ENCODE measurements at places on chromosomes 12 and 14.

- no peak for DNase-seq
Observed at GRCh38 chr14:61154641-61155040, 126.5 kb downstream of the TMEM30B start.

GRCh38 chr12:76445462-76445861, 97.2 kb upstream of the BBS10 start:
- no peak for DNase-seq

GRCh38 chr14:46344327-46344937, 307.1 kb downstream of the RPL10L start:
- DNase-seq = no peak

GRCh38 chr14:24207104-24207551, 1.6 kb downstream of the TSSK4 start:
- DNase-seq = peak; percentile 28

DNA sequence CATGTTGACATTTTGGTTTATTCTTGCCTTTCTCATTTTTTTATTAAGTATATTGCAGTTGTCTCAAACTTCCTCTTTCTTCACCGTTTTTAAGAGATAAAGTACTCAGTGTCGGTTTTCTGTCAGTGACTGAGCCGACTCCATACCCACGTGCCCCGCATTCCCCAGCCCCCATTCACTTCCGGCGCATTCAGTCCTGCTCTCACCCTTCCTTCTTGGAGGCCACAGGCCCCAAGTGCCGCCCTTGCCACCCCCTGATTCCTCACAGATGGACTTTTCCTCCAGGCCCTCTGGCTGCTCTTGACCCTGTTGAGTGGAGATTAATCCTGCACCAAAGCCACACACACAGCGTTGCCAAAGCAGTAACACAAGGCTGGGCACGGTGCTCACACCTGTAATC, 19.1 kb upstream of the DNAH10 start:
- DNase-seq = no peak

DNA sequence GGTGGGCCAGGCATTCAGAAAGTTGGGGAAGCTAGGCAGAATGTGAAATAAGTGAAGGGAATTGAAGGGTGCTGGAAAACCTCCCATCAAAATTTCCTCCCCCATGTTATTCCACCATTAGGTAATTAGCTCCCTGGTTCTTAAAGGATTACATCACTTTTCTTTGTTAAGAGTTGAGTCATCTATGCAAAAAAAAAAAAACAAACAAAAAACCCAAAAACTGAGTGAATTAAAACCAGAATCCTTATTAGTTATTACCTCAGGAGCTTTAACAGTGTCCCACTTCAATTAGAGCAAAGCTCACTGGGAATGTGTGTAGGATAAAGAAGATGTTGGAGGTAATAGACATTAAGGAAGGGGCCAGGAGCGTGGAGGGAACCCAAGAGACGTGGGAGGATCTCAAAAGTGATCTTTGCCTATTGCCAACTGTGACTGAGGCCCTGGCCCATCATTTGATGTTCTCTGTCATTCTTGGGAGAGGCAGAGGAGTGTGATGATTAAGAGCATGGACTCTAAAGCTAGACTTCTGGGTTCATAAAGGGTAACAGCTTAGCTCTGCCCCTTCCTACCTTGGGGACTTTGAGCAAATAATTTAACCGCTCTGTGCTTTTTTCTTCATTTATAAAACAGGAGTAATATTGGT, 364.7 kb downstream of the APAF1 start:
- DNase-seq = no peak

- DNase-seq = peak; percentile 54
Observed at GRCh38 chr12:1845427-1845826, 25.1 kb downstream of the LRTM2 start.

DNA sequence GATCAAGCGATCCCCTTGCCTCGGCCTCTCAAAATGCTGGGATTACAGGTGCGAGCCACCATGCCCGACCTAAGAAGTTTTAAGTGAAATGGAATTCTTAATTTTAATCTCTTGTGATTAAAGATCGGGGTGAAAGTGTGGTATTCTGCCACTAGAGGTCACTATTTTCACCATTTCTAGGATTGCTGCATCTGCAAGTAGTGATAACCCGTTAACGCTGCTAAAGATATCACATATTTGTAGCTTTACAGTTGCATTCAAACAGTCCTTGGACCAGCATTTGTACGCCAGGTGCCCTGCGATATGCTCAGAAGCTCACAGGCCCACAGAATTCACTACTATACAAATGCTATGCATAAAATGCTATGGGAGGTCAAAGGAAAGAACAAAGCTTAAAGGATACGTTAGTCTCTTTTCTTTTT, 19.3 kb downstream of the CCDC62 start:
- DNase-seq = no peak

DNA sequence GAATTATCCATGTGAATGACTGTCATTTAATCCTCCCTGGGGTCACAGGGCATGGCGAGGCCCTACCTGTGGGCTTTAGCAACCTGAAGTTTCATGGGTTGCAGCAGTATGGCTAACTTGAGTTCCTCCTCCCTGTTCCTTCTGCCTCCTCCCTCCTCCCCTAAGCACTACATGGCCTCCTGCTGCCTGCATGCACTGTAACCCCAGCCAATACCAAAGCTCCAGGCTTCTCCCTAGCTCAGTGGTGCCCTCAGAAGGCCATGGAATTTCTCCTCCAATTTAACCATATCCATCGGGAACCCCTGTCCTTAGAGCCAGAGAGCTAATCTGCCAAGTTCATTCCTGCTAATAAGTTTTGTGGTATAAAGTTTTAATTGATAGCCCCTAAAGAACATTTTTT, 95.1 kb downstream of the NT5DC3 start:
- DNase-seq = no peak

GRCh38 chr12:15218794-15219193, 2.4 kb downstream of the RERG start:
- DNase-seq = no peak

DNA sequence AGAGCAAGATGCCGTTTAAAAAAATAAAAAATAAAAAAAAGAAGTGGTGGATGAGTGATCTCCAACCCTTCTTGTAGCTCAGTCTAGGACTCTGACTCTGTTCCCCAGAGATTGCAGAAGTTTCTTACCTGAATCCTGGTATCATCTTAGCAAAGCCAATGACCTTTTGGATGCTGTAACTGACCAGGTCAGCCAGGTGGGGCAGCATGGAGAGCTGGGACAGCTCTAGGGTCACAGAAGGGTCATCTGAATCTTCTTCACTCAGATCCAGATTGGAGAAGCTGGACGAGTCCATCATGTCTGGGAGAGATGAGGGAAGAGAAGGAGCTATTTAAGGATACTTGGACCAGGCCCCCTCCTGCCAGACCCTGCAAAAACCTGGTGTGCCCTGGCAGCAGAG, 35.8 kb upstream of the HDAC7 start:
- no peak for DNase-seq

- no peak for DNase-seq
Observed at GRCh38 chr12:3727877-3728632, 24.9 kb downstream of the CRACR2A start.

DNA sequence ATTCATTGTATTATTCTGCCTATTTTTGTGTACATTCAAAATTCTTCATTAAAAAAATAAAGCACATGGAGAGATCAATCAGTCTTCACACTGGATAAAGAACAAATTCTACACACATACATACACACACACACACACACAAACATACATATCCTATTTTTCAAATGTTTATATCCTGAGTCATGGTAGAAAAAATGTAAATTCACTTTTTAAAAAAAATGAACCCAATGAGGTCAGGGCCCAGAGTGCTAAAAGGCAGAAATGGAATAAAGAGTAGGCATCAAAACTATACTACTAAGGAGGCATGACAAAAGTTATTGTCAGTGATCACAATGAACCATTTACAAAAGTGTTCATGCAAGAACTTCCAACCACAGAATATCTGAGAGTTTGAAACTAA, 17.3 kb downstream of the GALC start:
- DNase-seq = no peak

GRCh38 chr14:71995741-71996140, 63.5 kb downstream of the RGS6 start:
- no peak for DNase-seq

DNA sequence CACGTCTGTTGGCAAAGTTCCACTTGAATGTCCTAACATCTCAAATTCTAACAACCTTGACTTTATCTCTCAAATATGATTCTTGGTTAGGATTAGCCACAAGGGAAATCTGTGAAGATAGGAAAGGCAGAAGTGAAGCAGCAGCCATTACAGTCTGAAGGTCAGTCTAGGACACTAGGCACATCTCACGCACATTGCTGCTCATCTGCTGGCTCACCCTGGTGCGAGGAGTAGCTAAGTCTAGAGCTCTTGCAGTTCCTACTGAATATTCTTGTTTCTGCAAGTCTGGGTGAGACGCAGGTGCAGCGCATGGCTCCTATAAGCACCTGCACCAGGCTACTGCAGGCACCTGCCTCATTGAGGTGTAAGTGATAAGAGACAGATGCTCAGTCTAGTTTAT, 6.4 kb upstream of the SLC25A3 start:
- no peak for DNase-seq

- DNase-seq = no peak
Observed at GRCh38 chr12:52727037-52727436, 23.7 kb upstream of the KRT77 start.

GRCh38 chr12:46503637-46504175, 131.1 kb upstream of the SLC38A2 start:
- DNase-seq = no peak

DNA sequence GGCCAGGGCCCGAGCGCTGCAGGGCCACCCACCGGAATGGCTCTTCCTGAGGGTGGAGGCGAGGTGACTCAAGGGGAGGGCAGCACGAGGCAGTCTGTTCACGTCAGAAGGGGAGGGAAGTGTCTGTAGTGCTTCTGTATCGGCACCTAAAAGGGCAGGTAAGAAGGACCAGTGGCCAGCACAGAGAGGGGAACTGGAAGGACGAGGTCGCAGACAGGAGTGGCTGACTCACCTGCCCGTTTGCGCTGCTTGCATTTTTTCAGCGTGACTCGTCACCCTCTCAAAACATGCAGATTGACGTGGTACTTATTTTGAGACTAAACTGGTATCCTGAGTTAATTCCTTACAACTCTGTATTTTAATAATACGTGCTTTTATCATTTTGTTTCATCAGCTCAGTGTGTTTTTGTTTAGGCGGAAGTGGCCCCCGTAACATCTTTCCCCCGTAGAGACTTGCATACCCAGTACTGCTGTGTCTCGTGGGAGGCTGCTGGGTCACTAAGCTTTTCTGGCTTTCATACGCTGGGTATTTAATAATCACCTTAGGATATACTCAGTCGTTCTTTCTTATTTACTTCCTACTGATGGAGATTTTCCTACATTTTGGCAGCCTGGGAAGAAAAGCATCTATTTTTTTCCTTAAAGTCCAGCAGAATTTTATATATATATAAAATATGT, 26.4 kb downstream of the SFSWAP start:
- DNase-seq = no peak

DNA sequence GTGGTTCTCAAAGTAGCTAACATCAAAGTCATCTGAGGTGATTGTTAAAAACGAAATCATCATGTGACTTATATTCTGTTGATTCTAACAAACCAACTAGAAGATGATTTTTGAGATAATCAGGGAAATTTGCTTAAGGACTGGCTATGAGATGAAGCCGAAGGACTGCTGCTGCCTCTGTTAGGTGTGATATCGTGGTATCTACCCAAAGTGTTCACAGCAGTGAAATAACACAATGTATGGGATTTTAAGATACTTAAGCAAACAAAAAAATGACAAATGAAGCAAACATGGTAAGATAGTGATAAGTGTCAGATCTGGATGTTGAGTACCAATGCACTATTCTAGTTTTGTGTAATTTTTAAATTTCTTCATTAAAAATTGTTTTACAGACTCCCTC, 59.1 kb downstream of the GXYLT1 start:
- no peak for DNase-seq

GRCh38 chr12:23431006-23431405, 518.5 kb downstream of the SOX5 start:
- DNase-seq = no peak

GRCh38 chr12:123576611-123577010, 7.7 kb upstream of the TMED2 start:
- no peak for DNase-seq

DNA sequence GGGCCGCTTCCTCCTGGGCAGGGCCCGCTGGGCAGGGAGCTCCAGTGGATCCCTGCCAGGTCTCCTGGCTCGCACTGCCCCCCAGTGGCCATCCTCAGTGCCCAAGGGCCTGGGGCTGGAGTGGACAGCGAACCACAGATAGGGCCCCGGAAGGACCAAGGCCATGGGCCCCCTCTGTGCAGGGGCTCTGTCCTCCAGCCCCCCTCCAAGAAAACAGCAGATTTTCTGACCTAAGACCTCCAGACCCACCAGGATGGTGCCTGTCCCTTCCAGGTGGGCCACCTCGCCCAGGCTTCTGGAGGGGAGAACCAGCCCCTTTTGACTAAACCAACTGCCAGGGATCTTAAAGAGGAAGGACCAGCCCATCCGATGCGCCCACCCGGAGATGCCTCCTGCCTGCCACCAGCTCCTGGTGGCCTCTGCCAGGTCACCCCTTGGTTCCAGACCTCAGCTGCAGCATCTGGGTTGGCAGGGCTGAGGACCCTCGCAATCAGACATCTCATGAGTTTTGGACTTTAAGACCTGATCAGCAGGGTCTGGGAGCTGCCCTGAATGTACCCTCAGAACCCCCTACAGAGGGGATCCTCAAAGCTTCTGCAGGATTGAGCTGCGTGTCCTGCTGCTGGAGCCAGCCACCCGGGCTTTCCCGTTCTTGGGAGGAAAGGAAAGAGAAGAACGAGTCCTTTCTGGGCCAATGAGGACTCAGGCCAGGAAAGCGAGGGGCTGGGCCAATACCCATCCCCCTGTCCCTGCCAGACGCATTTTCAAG, 325.8 kb upstream of the DIO3 start:
- DNase-seq = peak; percentile 49

- no peak for DNase-seq
Observed at GRCh38 chr14:79363291-79363690, 848.0 kb downstream of the DIO2 start.

All from tibial artery (tissue), 4 donors.